ENCODE measurements at places on chromosomes 2 and 18.

- peak; percentile 35 for DNase-seq
Measured at GRCh38 chr2:71466301-71467179, 13.2 kb downstream of the DYSF start.

GRCh38 chr2:203225423-203226039, 13.3 kb upstream of the CYP20A1 start:
- peak; percentile 13 for DNase-seq

GRCh38 chr2:227383686-227384085, 4.1 kb downstream of the SCYGR1 start:
- DNase-seq, result no peak

DNA sequence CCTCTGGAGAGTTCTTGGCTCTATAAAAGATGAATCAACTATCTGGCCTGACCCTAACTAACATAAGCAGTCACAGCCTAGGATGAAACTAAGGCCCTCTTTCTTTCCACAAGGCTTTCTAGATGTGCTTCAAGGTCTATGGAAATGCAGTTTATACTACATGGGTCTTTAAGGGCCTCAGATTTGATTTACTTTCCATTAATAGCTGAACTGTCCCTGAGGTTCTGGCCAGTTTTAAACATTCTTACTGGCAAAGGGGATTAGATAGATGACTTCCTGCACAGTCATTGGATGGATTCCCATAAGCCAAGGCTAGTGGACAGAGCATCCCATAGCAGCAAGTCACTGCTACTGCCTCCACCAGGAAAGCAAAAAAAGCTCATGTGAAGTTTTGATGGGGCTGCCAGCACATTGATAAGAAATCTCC, 38.1 kb upstream of the LCLAT1 start:
- DNase-seq, result peak; percentile 88

- DNase-seq, result no peak
Measured at GRCh38 chr2:233384811-233385488, 30.7 kb downstream of the DGKD start.

GRCh38 chr2:86143926-86144685, 38.1 kb downstream of the PTCD3 start:
- no peak for DNase-seq

DNA sequence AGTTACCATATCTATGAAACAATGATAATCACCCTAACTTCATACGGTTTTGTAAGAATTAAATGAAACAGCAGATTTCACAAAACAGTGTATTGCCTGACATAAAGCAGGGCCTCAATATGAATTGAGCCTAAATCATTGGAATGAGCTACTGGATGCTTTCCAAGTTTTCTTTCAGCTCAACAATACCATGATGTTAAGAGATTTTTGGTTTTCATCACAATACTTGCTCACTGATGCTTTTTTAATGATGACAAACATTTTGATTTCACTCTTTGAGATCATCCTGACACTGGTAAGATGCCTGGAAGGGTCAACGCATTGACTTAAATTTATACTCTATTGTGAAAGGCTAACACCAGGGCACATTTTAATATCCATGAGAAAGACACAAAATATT, 377.5 kb downstream of the ZNF521 start:
- DNase-seq, result no peak

DNA sequence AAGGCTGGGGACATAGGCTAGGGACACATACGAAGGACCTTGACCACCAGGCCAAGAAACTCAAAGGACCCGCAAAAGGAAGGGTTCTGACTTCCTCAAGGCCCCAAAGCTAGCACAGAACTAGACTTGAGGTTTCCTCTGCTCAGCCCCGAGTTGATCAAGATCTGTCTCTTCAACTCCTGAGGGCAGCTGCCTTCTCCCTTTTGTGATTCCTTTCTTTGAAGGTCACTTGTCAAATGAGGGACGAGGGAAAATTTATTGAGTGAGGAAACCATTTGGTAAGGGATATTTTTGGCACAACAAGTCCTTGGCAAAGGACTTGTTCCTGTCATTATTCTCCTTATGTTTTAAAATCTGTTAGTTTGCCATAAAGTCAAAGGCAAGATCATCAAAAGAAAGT, 12.3 kb upstream of the ROCK2 start:
- DNase-seq, result no peak

DNA sequence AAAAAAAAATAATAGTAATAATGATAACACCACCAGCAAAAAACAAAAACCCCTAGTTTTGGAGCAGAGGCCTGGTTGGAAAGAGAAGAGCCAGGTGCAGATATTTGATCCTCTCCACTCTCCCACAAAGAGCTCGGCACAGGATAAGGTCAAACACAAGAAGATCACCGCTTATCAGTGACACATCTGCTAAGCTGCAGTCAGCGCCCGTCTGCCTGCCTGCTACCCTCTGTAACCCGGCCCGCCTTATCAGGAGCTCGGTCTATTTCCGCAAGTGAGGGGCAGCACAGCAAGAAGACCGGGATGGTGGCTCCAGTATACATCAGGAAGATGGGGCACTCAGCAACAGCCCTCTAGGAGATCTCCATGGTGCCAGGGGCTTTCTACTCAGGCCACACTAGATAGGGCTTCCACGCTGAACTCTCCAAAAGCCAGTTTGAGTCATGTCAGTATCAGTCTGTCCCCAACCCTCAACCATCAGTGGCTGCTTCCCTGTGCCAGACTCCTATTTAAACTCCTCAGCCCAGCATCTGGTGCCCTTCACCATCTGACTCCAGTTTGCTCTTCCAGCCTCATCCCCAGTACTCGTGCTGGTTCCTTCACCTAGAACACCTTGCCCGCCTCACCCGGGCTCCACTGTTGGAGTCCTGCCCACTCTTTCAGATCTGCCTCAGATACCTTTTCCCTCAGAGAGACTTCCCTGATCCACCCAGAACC, 67.3 kb upstream of the PPP1CB start:
- no peak for DNase-seq

DNA sequence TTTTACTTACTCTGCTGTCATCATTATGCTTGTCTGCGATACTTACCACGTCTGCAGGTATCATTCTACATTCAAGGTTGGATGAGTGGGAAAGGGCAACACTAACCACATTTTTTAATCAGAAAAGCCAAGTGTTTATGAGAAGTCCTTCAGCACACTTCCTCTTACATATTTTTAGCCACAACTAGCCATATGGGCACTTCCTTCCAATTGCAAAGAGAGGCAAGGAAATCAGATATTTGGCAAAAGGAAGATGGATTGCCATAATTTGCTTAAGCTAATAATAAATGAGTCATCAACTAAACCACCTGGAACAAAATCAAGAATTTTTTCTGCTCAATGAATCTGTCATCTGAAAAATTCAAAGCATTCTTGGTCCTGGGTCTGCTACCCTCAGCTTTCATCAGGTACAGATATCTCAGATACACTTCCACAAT, 16.7 kb upstream of the MRO start:
- peak; percentile 72 for DNase-seq

GRCh38 chr2:29290293-29291047, 175.3 kb downstream of the CLIP4 start:
- DNase-seq, result no peak

DNA sequence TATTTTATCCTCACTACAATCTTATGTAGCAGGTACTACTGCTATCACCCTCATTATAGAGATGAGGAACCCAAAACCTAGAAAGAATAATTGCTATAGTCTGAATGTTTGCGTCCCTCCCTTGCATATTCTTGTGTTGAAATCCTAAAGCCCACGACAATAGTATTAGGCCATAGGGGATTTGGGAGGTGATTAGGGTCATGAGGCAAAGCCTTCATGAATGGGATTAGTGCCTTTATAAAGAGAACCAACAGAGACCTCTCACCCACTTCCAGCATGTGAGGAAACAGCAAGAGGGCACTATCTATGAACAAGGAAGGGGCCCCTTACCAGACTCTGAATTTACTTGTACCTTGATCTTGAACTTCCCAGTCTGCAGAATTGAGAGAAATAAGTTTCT, 500.3 kb upstream of the FAM98A start:
- DNase-seq, result no peak

- DNase-seq, result no peak
Measured at GRCh38 chr2:241501099-241501541, 7.3 kb downstream of the STK25 start.

All from A172 (cell line).